ENCODE measurements at places on chromosomes 16 and 17.

DNA sequence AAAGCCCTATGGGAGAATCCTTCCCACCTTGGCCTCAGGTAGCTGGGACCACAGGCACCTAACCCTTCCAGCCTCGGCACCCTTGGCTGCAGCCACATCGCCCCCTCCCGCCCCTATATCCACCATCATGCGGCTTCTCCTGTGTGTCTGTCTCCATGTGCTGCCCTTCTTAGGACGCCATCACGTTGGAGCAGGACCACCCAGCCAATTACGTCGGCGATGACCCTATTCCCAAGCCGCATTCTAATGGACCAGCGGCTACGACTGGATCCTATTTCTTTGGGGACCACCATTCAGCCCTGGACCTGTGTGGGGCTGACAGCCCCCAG, 3.3 kb upstream of the CCDC57 start:
- no peak for DNase-seq

DNA sequence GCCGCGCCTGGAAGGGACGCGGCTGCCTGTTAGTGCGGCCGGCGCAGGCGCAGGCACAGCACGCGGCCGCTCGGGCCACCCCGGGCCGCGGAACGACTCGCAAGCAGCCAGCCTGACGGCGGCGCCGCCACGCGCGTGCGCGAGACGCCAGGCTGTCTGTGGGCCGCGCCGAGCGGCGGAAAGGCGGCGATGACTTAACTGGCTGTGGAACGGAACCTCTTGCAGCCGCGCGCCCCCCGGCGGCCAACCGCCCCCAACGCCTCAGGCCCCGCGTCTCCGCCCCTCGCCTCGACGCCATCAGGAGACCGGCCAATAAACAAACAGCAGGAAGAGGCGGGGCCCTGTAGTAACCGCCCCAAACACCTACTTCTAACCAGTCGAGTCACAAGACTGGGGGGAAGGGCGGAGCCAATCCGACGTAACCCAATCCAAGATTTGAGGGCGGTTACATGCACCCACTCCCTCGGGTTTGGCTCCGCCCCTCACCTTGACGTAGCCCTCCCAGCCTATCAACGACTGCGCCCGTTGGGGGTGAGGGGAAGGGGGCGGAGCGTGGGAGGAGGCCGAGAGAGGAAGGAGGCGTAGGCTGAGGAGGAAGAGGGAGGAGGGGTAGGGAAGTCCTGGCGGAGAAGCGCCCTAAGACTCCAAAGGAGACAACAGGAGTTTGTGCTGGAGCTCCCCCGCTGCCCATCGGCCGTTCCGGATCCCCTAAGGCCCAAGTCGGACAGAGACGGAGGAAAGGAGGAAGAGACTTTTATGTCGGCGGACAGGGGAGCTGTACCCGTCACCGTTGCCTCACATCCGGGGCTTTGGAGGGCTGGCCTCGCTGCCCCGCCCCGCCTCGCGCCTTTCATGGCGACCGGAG, at the start of gene FBRS:
Gene FBRS, plus strand, starts transcription at position 566 of the 865 bp plus-strand sequence. CDS start 1,088 bp downstream, outside the sequence.
- peak; percentile 100 for DNase-seq

DNA sequence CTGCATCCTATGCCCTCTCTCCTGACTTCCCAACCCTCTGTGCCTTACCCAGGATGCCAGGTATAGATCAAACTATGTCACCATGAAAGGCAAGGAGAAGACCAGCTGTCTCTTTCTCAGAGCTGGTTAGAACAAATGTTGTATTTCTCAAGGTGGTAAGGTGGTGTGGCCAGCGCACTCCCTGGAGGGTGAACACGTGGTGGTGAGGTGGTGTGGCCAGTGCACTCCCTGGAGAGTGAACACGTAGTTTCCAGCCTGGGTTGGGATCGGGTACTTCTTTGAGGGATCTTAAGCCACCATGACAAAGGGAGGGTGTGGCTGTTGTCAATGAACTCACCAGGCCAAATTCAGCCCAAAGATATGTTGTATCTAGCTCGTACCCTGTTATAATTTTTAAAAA, 26.8 kb downstream of the KATNIP start:
- no peak for DNase-seq

GRCh38 chr17:54662978-54663876, 237.4 kb upstream of the TOM1L1 start:
- DNase-seq: no peak

- DNase-seq: no peak
Observed at GRCh38 chr17:60149691-60150582, at the start of gene CA4. CA4 (plus strand) TSS chr17:60149973; CDS start chr17:60150035, 62 bp downstream.

GRCh38 chr17:67043283-67043682, 1.1 kb upstream of the CACNG1 start:
- no peak for DNase-seq

DNA sequence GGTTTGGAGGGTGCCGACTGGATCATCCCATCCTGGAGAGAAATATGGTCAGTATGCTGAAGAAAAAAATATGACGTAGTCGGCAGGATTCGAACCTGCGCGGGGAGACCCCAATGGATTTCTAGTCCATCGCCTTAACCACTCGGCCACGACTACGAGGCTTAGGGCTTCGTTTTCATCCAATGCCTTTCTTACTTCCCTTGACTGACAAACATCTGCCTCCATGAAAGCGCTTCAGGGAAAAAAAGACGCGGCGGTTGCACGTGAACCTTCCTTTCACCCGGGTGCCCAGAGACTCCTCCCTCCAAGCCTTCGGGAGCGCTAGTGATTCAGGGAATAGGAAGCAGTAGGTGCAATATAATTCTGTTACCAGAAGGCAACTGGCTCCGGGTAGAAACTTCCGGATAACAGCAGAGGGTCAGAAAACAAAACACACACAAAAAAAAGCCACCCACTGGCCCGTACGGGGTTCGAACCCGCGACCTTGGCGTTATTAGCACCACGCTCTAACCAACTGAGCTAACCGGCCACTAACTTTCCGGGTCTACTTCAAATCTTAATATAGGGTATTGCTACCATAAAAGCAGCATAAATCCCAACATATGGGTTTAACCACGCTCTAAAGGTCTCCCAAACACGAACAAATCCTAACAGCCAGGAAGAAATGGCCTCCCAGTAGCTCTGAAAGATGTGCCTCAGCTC, 16.3 kb upstream of the AURKB start:
- peak; percentile 33 for DNase-seq

DNA sequence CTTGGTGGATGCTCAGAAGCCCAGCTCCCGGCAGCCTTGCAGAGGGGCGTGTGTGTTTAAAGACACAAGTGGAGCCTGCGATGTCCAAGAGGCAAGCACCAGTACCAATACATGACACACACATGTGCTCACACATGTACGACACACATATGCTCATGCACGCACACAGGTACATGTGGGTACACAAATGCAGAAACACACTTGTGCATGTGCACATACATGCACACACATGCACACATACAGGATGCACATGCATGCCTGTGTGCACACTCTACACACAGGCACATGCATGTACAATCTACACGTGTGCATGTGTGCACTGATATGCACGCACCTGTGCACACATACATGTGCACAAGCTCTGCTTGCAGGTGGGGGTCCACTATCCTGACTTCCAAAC, 10.8 kb downstream of the RBFOX3 start:
- DNase-seq: no peak

- DNase-seq: no peak
Observed at GRCh38 chr16:87160234-87160636, 157.0 kb downstream of the C16orf95 start.

GRCh38 chr16:57802341-57803133, at the start of gene KIFC3:
KIFC3 (minus strand) TSS chr16:57802491; CDS start chr16:57798243, 4,248 bp downstream.
- DNase-seq: peak; percentile 70

GRCh38 chr17:63039342-63039741, 73.3 kb downstream of the TANC2 start:
- no peak for DNase-seq

GRCh38 chr17:20997711-20998570, 44.9 kb downstream of the USP22 start:
- no peak for DNase-seq
